ENCODE measurements at places on chromosomes 2 and 18.

DNA sequence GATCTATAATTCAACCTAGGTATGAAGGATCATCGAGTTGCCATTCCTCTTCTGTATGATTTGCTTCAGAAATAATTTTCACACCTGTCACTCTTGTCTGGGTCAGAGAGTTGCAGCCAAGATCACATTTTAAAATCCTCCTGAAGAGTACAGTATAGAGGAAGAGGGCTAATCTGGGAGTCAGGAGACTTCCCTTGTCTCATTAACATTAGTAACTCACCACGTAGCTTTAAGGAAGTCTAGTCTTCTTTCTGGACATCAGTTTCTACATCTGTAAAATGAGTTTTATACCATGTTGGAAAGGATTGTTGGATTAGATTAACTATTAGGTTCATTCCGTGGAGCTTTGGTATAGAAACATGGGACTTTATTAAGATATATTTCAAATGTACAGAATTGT is 109.4 kb downstream of the TDRD15 start:
- no peak for DNase-seq

DNA sequence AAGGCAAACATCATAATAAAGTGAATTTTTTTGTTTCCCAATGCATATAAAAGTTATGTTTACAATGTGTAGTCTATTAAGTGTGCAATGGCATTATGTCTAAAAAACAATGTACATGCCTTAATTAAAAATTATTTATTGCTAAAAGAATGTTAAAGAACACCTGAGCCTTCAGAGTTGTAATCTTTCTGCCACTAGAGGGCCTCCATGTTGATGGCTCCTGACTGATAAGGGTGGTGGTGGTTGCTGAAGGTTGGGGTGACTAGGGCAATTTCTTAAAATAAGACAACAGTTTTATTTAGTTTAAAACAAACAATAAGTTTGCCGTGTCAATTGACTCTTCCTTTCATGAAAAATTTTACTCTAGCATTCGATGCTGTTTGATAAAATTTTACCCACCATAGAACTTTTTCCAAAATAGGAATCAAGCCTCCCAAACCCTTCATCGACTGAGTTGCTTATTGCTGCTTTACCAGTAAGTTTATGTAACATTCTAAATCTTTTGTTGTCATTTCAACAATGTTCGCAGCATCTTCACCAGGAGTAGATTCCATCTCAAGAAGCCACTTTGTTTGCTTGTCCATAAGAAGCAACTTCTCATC is 32.3 kb downstream of the MAP3K2 start:
- no peak for DNase-seq

- no peak for DNase-seq
Observed at GRCh38 chr2:12110074-12110473, 363.6 kb downstream of the LPIN1 start.

DNA sequence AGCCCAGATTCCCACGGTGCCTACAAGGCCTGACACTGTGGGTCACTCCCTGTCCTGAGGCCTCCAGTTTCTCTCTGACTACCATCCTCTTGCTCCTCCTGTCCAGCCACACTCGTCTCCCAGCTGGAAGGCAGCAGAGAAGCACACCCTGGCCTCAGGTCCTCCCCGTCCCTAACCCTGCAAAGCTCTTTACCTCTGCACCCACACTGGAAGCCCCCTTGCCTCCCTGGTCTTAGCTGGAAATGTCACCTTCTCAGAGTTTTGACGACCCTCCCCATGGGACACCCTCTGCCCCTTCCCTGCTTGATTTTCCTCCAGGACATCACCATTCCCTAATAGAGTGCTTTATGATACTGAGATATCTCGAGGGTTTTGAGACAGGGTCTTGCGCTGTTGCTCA is 10.6 kb downstream of the RNU2-63P start:
- no peak for DNase-seq
